LNCaP clone FGC (cell line): ENCODE measurements at places on chromosomes 1 and 21.
A peak's percentile ranks its signal among the peaks of the same experiment; 100 is the strongest.

DNA sequence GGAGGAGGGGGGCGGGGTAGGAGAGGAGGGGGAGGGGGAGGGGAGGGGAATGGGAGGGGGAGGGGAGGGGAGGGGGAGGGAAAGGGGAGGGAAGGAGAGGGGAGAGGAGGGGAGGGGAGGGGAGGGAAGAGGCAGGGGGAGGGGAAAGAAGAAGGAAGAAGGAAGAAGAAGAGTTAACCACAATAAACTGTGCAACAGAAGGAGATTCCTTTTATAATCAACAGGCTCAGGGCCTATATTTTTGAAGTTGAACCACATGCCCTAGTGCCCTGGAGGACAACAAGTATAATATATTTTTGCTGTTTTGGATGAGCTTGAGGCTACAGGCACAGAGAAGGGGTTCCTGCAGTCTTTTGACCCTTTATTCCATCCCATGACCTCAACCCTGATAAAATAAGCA lies 228.2 kb upstream of the IRF2BP2 start:
- no peak for DNase-seq

DNA sequence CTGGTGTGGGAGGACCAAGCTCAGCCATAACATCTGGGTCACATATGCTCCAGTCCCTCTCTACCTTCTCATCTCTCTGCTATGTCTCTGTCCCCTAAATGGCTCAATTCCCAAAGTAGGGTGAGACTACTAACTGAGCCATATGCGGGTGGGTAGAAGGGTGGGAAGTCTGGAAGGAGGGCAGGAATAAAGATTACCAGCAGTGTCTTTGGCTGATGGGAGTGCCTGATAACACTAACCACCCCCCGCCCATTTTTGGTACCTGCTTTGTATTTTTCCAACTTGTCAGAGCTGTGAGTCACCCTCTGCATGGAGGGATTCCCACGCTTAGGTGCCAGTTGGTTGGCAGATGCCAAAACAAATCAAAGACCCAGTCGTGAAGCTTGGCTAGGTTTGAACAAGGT lies 14.9 kb upstream of the SSBP3 start:
- no peak for DNase-seq

- no peak for DNase-seq
Measured at GRCh38 chr1:7989762-7990428, 28.4 kb downstream of the PARK7 start.

DNA sequence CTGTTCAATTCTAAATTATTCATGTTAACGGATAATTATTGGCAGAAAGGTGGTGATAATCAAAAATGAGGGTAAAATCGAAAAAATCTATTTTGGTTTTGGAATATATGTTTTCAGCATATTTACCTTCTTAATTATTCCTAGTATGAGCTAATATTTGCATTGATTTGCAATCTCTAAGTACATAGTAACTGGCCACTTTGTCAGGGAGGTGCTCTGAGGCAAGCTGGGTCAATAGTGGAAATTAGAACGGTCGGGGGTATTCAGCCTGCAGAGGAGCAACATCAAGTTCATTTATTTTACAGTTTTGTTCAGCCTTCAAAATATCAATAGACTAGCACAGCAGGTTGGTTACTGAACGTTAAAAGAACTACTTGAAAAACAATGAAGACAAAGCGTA lies 1.8 kb downstream of the OTUD7B start:
- DNase-seq, result peak; percentile 55

DNA sequence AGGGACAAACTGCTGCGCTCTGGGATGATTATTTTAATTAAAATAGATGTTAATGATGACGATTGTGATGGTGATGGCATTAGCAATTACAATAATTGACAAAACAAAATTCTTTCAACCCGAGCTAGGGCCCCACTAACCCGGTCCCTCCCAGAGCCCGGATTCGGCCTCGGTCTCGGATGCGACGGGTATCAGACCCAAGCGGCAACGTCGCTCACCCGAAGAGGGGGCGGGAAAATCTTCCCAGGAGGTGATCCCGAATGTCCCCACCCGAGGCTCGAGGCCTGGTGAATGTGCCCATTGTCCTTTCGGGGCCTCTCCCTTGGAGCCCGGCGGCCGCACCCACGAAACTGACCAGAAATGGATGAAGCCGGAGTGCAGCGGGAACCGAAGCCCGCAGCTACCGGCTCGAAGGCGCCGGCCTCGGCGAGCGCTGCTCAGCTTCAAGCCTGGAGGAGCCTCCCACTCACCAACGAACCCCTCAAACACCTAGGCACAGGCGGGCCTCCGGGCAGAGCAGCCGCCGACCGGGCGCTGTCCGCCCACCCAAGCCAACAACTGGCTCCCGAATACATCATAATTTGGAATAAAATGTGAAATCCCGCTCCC lies 1.2 kb downstream of the TAL1 start:
- no peak for DNase-seq

- DNase-seq, result no peak
Measured at GRCh38 chr1:38558500-38559445, 300.8 kb downstream of the RRAGC start.

DNA sequence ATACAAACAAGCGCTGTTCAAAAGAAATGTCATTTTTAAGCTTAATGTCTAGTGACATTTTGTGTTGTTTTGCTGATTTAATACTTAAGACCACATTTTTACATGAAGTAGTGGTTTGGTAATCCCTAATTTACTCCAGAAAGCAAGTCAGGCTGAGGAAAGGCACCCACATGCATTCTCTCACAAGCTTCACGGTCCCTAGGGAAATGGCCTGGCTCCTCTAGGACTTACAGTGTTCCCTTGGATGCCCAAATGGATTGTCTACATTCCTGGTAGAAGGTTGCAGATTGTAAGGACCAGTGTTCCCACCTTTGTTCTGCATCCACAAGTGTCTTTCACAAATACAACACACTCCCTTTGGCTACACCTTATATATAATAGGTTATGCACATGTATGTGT lies 9.5 kb downstream of the GPSM2 start:
- no peak for DNase-seq
